ENCODE measurements at places on chromosomes 6 and 20. TPM values are rescaled to one million over a fixed set of nuclear protein-coding genes. Genes with fewer than 3 reads are reported as not detected.

GRCh38 chr20:3166338-3166912 is 6.8 kb upstream of the FASTKD5 start:
- DNase-seq, result no peak

GRCh38 chr6:105178110-105178509 is 1.7 kb downstream of the POPDC3 start:
- no peak for DNase-seq

- DNase-seq, result peak; percentile 66
Measured at GRCh38 chr20:21714297-21715192, 9.1 kb downstream of the PAX1 start.

DNA sequence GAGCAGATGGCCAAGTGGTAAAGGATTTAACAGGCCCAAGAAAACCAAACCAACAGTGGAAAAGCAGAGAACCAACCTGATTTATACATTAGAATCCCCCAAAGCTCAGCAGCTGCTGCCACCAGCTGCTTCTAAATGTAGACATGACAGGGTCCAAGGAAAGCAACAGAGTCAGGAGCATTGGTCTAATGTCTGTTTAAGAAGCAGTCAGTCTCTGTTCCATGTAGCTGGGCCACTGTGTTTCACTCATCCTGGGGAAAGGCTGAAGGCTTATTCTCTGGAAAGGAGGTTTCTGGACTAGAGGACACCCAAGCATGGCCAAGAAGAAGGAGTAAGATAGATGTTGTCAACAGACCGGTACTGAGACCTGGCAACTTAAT is 75.4 kb downstream of the TMEM244 start:
- no peak for DNase-seq

HLA-DRA gene
- total RNA-seq, result 3.1 TPM
